ENCODE measurements at places on chromosomes 3 and 15.

DNA sequence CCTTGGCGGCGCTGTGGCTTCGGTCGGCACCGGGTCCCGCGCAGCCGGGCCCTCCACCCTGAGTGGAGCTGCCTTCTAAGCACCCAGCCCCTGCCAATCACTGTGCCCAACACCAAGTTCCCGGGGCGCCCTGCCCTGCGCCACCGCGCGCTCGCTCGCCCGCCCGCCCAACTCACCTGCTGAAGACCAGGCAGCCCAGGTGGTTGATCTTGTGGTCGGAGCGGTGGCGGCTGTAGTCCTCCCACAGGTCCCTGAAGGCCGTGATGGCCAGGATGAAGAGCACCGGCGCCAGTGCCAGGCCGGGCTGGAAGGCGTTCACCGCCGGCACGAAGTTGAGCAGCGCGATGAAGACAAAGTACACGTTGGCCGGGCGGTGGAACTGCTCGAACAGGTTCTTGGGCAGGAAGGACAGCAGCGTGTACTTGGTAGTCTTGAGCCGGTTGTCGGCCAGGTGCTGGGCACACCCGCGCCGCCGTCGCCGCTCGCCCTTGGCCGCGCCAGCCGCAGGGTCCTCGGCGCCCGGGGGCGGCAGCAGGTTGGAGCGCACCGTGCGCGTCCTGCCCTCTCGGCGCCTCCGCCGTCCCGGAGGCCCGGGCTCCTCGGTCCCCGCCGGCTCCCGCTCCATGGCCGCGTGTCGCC lies 536 bp downstream of the ATP10A start:
- H3K27me3 ChIP-seq: peaks cover 19% of the 10 kb centered on the region
- no peaks in the 10 kb centered on the region for H3K4me1 ChIP-seq
- no peaks in the 10 kb centered on the region for H3K36me3 ChIP-seq
- no peak for DNase-seq
- no peak overlapping the region for H3K27ac ChIP-seq

DNA sequence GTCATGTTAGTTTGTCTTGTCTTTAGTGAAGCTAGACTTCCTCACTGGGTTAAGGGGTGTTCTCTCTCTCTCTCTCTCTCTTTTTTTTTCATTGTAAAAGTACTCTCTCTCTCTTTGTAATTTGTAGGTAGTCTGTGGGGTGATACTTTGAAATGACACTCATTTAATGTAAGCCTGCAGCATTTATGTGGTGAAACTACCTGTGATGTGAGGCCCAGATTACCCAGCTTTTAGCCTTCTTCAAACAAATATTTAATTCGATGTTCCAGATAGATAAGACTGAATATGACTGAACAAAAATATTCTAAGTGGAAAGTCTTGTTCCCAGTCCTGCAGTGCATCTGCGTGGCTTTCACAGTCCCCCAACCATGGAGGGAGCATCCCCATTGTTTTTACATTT lies 49.7 kb downstream of the SQOR start:
- no peaks in the 10 kb centered on the region for H3K4me1 ChIP-seq
- H3K27me3 ChIP-seq: no peaks in the 10 kb centered on the region
- no peak overlapping the region for H3K4me3 ChIP-seq
- H3K27ac ChIP-seq: no peak overlapping the region
- H3K36me3 ChIP-seq: no peaks in the 10 kb centered on the region
- no peak for DNase-seq

- no peak for DNase-seq
- no peak overlapping the region for H3K27ac ChIP-seq
- no peak overlapping the region for H3K4me3 ChIP-seq
- peaks cover 3% of the 10 kb centered on the region for H3K36me3 ChIP-seq
- H3K4me1 ChIP-seq: no peaks in the 10 kb centered on the region
Observed at GRCh38 chr15:52134502-52135144, 22.0 kb upstream of the BCL2L10 start.

GRCh38 chr3:100374521-100374920 lies 26.4 kb downstream of the TOMM70 start:
- H3K36me3 ChIP-seq: peaks cover 3% of the 10 kb centered on the region
- H3K4me1 ChIP-seq: no peaks in the 10 kb centered on the region
- H3K27ac ChIP-seq: no peak overlapping the region
- no peaks in the 10 kb centered on the region for H3K27me3 ChIP-seq
- no peak overlapping the region for H3K4me3 ChIP-seq

DNA sequence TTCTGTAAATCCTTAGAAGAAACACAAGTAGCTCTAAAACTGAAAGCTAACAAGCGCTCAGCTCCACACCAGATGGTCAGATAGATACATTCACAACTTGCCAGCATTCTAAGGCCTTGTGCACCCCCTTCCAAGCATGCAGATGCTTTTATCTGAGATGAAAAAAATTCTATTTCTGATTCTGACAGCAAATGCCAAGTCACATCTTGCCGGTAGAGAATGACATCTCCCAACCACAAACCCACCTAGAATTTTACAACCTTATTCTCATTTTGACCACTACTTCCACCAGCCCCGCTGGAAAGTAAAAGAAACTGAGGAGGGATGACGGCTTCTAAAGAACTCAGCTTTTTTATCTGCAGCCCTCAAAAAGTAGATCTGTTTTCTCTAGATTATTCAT lies 57.7 kb downstream of the SUMF1 start:
- no peaks in the 10 kb centered on the region for H3K4me1 ChIP-seq
- H3K4me3 ChIP-seq: no peak overlapping the region
- H3K27me3 ChIP-seq: no peaks in the 10 kb centered on the region
- DNase-seq: no peak
- no peaks in the 10 kb centered on the region for H3K36me3 ChIP-seq
- H3K27ac ChIP-seq: no peak overlapping the region

DNA sequence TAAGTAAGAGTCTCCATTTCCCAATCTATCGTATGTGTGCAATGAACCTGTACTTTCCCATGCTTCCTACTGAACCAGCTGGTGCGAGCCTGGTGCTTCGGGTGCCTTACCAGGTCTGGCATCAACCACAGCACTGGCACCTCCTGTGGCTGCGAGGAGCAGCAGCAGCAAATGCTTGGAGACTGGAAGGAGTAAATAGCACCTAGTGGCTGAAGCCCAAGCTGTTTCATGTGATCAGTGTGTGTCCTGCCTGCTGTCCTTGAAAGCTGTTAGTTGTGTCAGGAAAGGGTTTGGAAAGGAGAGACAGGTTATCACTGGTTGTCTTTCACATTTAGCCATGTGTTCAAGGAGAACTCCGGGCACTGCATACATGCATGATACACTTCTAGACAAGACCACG lies 31.8 kb downstream of the PCOLCE2 start:
- H3K27ac ChIP-seq: no peak overlapping the region
- no peaks in the 10 kb centered on the region for H3K27me3 ChIP-seq
- H3K4me1 ChIP-seq: peaks cover 7% of the 10 kb centered on the region
- no peak for DNase-seq

- H3K27ac ChIP-seq: no peak overlapping the region
- no peak overlapping the region for H3K4me3 ChIP-seq
- H3K4me1 ChIP-seq: no peaks in the 10 kb centered on the region
- no peaks in the 10 kb centered on the region for H3K27me3 ChIP-seq
Observed at GRCh38 chr3:96705895-96706294, 108.5 kb upstream of the EPHA6 start.

DNA sequence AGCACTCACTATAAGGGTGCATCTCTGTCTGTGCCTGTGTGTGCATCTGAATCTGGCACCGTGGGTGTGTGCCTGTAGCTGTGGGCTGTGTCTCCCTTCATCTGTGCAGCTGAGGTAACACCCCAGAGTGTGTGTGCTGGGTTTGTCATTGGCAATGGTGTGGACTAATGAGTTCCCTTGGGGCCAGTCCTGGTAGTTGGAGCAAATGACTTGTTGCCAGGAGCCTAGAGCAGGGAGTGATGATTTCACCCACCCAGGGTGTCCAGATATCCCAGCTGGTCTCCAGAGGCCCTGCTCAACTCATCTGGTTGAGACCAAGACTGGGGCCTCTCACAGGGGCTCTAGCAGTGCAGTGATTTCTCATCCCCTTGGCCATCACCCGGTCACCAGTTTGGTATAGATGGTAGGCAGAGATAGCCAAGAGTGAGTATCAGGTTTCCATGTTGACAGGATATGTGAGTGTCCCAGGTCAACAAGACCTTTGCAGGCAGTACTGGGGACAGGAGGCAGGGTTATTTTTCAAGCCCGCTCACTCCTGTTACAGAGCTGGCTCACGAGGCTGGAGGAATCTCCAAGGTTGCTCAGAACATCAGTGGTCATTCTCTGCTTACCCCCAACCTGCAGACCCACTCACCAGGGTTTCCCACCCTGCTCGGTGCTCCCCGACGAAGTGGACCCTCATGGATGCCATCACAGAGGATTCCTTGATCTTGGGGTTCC lies 4.1 kb upstream of the HDAC11 start:
- H3K4me1 ChIP-seq: peaks cover 4% of the 10 kb centered on the region
- DNase-seq: no peak
- H3K27me3 ChIP-seq: no peaks in the 10 kb centered on the region
- no peak overlapping the region for H3K4me3 ChIP-seq
- H3K36me3 ChIP-seq: no peaks in the 10 kb centered on the region
- H3K27ac ChIP-seq: no peak overlapping the region

GRCh38 chr15:101066501-101067408 lies 147.6 kb downstream of the LRRK1 start:
- H3K4me3 ChIP-seq: no peak overlapping the region
- H3K36me3 ChIP-seq: no peaks in the 10 kb centered on the region
- no peak for DNase-seq
- H3K4me1 ChIP-seq: peaks cover 33% of the 10 kb centered on the region
- no peak overlapping the region for H3K27ac ChIP-seq

DNA sequence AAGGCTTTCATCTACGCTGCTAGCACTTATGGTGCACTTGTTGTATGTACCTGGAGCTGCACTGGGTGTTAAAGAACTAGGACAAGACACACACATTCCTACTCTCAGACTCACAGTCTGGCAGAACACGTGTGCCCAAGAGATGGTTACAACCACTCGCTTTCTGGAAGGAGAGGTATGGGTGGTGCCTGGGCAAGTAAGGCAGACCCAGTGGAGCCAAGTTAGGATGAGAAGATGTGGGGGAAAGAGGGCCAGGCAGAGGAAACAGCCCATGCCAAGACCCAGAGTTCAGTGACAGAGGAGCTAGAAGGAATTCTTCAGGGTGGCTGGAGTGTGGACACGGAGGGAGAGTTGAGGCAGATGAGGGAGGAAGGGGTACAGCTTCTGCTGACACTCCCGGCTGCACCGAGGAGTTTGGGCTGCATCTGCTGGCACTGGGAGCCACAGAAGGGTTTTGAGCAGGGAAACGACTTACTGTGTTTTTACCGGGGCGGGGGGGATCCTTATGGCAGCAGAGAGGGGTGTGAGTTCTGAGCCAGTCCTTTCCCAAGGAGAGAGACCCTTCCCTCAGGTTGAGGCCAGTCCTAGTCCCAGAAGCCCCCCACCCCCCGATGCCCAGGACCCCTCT lies 59.0 kb downstream of the GRIP2 start:
- H3K27ac ChIP-seq: no peak overlapping the region
- H3K36me3 ChIP-seq: peaks cover 51% of the 10 kb centered on the region

DNA sequence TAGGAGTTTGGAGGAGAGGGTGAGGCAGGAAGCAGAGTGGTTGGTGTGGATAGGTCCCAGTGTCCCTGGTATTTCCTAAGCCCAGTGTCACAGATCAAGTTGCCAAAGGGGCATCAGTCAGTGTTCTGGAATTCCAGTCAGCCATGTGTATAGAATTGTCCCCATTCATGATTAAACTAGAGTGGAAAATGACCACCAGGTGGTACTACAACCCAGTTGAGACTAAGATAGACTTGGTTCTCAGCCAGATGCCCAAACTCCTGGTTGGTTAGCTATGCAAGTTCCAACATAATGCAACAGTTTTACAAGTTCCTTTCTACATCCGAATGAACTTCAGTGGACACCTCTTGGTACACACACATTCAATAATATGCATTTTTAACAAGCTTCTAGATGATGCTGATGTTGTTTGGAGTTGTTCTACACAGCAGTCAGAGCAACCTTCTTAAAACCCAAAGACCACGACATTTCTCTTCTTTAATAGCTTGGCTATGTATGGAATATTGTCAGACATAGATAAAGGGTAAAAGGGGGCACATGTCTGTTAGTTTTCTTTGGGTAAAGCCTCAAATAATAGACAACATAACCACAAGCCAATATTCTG lies 8.4 kb upstream of the ATR start:
- H3K27me3 ChIP-seq: no peaks in the 10 kb centered on the region
- peak; percentile 61 for DNase-seq
- H3K36me3 ChIP-seq: no peaks in the 10 kb centered on the region
- no peaks in the 10 kb centered on the region for H3K4me1 ChIP-seq

DNA sequence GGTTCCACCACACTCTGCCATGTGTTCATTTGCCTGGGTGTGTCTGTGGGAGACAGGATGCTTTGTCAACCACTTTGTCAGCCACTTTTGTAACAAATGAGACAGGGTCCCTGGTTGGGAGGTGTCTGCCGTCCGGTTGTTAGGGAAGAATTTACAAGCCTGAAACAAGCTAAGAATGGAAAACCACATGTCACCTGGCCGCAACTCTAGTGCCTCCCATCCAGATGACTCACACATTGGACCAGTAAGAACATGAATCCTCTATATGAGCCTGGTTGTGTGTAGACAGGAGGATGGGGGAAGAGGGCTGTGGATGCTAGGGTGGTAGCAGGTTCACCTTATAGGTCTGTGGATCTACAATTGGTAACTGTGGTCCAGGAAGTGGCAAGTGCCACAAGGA lies 335.3 kb downstream of the CLSTN2 start:
- H3K4me1 ChIP-seq: no peaks in the 10 kb centered on the region
- DNase-seq: no peak
- H3K27ac ChIP-seq: no peak overlapping the region
- no peaks in the 10 kb centered on the region for H3K36me3 ChIP-seq
- no peak overlapping the region for H3K4me3 ChIP-seq
- H3K27me3 ChIP-seq: no peaks in the 10 kb centered on the region

GRCh38 chr3:59517388-59517787 lies 467.6 kb upstream of the CFAP20DC start:
- H3K4me3 ChIP-seq: no peak overlapping the region
- H3K27me3 ChIP-seq: no peaks in the 10 kb centered on the region
- no peak overlapping the region for H3K27ac ChIP-seq
- no peak for DNase-seq
- H3K36me3 ChIP-seq: no peaks in the 10 kb centered on the region
- H3K4me1 ChIP-seq: no peaks in the 10 kb centered on the region

- DNase-seq: no peak
- peaks cover 12% of the 10 kb centered on the region for H3K36me3 ChIP-seq
- H3K27me3 ChIP-seq: no peaks in the 10 kb centered on the region
- H3K27ac ChIP-seq: no peak overlapping the region
Observed at GRCh38 chr15:39804026-39804425, 21.4 kb upstream of the FSIP1 start.

DNA sequence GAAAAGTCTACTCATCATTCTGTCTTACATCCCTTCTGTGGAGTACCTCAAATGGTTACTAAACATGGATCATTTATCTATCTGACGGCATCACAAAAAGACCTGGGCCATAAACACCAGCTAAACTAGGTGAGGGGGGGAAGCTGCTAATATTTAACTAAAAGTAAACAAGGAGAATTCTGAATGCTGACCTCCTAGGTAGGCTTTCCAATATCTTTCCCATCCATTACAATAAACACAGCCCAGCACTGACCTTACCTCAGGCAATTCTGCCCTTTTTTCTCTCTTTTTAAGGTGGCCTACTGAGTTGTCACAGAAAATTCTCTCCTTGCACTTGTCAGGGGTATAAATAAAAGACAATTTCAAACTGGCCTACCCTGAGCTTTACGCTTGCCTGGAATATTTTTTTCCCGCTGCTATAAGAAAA lies 33.1 kb downstream of the USF3 start:
- no peaks in the 10 kb centered on the region for H3K36me3 ChIP-seq
- H3K4me3 ChIP-seq: no peak overlapping the region
- DNase-seq: no peak
- no peaks in the 10 kb centered on the region for H3K4me1 ChIP-seq
- no peaks in the 10 kb centered on the region for H3K27me3 ChIP-seq
- H3K27ac ChIP-seq: no peak overlapping the region

All from iPS DF 6.9 (cell line).